Bronchial epithelial cell (primary cell): ENCODE measurements at places on chromosomes 11 and 22. TPM values are rescaled to one million over a fixed set of nuclear protein-coding genes. Genes with fewer than 3 reads are reported as not detected.

- DNase-seq: peak; percentile 71
Observed at GRCh38 chr11:103682318-103683184, 353.9 kb upstream of the DDI1 start.

DNA sequence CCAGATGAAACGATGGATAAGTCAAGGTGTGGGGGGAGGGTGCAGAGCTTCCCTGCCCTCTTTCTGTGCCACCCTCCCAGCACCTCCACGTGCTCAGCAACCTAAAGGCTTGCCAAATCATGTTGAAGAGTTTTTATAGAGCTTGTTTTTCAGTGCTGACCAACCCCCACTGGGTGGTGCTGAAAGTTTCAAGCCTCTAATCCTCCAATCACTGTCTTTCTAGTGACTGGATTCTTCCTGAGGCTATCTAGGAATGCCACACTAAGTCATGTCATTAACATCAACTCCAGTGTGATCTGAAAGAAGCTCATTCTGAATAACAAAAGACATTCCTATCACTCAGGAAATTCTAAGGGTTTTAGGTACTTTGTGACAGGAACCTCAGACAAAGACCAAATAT is 382.6 kb downstream of the DYNC2H1 start:
- peak; percentile 65 for DNase-seq

DNA sequence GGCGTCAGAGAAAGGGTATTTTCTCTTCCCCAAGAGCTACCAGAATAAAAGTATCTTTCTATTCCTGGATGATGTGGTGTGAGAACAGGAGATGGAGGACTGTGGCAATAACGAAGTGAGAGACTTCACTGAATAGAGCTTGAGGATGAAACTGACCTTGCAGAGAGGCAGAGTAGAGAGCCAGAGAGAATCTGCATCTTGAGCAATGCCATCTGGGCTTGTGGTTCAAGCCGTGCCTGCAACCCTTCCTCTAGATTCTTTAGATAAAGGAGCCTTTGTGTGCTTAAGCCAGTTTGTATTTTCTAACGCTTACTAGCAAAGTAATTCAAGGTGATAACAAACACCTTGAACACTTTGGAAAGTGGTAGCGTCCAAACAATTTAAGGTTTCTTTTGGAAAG is 2.2 kb downstream of the ME3 start:
- DNase-seq: no peak

DNA sequence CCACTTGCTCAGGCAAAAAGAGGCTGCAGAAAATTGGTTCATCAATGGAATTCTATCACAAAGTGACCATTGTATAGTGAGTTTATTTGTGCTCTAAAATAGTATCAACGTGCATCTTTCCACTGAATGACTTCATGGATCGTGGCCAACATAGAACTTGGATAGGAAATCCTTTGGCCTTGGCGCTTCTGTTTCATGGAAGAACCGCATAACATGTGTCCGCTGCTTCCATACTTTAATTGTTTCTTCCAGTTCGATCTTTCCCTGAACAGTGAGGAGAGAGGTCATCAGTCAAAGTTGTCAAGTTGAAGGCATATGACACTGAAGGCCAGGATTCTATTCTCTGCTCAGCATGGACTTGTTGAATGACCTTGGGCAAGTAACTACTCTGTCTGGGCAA is 4.5 kb downstream of the NDUFA6 start:
- no peak for DNase-seq

DNA sequence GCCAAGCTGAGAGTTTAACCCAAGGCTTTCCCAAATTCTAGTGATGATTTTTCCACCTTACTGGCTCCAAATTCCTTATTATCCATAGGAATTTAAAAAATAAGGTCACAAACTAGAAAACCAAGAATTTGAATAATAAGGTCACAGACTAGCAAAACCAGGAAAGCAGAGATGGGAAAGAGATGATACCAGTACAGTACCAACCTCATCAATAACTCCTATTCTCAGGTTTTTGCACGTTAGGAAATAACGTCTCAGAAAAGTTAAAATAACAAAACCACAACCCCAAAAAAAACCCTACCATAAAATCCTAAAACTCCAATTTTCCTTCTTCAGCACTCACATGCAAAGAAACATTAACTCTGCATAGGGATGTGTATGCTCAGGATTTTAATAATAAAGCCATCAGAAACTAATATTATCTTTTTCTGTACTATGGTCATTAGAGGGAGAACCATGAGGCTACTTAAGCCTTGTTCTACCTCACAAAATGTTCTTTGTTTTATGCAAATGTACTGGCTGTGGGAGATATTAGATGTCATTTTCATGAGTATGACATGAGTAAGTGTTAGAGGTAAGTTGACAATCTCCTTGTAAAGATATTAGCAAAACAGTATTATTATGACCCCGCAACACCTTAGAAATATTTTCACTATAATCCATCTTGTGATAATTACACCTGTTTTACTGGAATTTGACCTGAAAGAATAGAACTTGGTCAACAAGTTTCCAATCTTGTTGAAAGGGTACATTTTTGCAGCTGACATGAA is 16.1 kb upstream of the EED start:
- DNase-seq: peak; percentile 44

DNA sequence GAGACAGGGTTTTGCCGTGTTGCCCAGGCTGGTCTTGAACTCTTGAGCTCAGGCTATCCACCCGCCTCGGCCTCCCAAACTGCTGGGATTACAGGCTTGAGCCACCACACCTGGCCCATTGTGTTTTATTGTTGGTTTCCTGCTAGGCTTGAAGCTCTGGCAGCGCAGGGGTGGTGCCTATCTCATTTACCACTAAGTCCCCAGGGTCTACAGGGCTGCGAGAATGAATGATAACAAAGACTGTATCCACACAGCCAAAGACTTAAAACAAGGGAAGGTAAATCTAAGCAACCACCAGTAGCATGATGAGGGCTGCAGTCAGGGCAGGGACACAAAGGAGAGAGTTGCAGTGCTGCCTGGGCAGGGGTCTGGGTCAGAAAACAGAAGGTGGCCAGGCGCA is 37.3 kb upstream of the XBP1 start:
- DNase-seq: no peak

GRCh38 chr11:94794287-94795168 is 26.4 kb downstream of the AMOTL1 start:
- peak; percentile 78 for DNase-seq

GRCh38 chr22:48403521-48404403 is 1423.9 kb downstream of the BRD1 start:
- DNase-seq: no peak

DNA sequence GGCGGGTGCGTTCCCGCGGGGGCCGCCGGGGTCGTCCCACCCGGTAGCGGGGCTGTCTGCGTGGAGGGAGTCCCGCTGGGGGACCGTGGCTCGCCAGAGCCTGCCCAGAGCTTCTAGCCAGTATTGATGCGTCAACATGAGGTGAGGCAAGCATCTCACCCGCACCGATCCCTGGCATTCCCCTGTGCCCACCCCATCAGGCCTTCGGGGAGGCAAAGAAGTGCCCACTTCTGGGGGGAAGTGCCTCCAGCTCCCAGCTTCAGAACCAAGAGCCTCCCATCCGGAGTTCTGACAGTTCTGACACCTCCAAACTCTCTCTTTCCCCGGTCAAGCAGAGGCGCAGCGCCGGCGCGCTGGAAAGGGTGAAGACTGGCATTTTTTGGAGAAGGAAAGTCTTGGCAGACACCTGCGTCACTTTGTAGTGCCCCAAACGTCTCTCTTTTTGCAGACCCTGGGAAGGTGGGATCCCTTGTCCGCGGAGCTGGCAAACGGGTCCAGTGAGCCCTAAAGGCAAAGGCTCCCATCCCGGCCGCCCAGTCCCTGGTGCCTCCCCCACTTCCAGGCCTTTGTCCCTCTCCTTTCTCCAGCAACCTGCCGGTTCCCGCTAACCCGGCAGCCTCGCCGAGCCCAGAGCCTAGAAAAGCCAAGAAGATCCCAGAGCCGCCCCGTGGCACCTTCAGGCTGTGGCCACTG is 3.2 kb upstream of the PAX6 start:
- no peak for DNase-seq

- DNase-seq: no peak
Observed at GRCh38 chr11:74581954-74582547, 10.3 kb upstream of the POLD3 start.

Gene ARHGAP42
- total RNA-seq: 4.5 and 5.3 TPM in 2 replicates

Gene JAM3
- total RNA-seq: 0.26 and 1.6 TPM in 2 replicates

Gene ARHGAP20
- under 0.01 TPM in 2 replicates for total RNA-seq
